ENCODE measurements at places on chromosomes 1 and 21. TPM values are rescaled to one million over a fixed set of nuclear protein-coding genes. Genes with fewer than 3 reads are reported as not detected.

SMG5 gene
- total RNA-seq: 60.4 TPM

- no peaks in the 10 kb centered on the region for H3K4me1 ChIP-seq
- no peak for DNase-seq
- no peaks in the 10 kb centered on the region for H3K27me3 ChIP-seq
- H3K36me3 ChIP-seq: no peaks in the 10 kb centered on the region
Measured at GRCh38 chr1:97424209-97424608, 496.6 kb downstream of the DPYD start.

DNA sequence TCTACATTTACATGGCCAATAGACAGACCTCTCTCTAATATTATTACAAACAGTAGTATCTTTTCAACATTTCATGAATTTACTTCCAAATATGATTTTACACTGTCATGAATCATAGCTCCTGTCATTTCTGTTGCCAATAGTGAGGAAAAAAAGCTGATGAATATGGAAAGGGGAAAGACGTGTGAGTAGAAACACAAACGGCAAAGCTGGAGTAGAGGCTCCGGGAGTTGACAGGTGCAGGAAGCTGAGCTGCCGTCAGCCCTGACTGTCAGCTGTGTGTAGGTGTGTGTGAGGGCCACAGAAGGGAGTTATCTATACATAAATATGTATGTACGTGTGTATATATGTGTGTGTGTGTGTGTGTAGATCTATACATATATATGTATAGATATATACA is 416.9 kb downstream of the ZP4 start:
- DNase-seq: no peak
- no peak overlapping the region for H3K27ac ChIP-seq
- no peaks in the 10 kb centered on the region for H3K27me3 ChIP-seq
- no peak overlapping the region for H3K4me3 ChIP-seq
- no peaks in the 10 kb centered on the region for H3K36me3 ChIP-seq

- H3K27ac ChIP-seq: no peak overlapping the region
- H3K4me1 ChIP-seq: no peaks in the 10 kb centered on the region
- DNase-seq: no peak
- no peak overlapping the region for H3K4me3 ChIP-seq
- H3K27me3 ChIP-seq: peaks cover 36% of the 10 kb centered on the region
- no peaks in the 10 kb centered on the region for H3K36me3 ChIP-seq
Measured at GRCh38 chr1:109312978-109313775, 6.4 kb upstream of the MYBPHL start.

GRCh38 chr1:184056921-184057555 is 5.5 kb downstream of the TSEN15 start:
- DNase-seq: no peak
- H3K27me3 ChIP-seq: no peaks in the 10 kb centered on the region
- H3K36me3 ChIP-seq: peaks cover 52% of the 10 kb centered on the region

Measured in activated CD4-positive, alpha-beta memory T cell treated with anti-CD3 and anti-CD28 coated beads, Interleukin-2, amount 10 ng/mL, durations not matched to agents 7 days and 5 days (primary cell).